NCI-H187 (cell line): ENCODE measurements at places on chromosomes 4 and X.

DNA sequence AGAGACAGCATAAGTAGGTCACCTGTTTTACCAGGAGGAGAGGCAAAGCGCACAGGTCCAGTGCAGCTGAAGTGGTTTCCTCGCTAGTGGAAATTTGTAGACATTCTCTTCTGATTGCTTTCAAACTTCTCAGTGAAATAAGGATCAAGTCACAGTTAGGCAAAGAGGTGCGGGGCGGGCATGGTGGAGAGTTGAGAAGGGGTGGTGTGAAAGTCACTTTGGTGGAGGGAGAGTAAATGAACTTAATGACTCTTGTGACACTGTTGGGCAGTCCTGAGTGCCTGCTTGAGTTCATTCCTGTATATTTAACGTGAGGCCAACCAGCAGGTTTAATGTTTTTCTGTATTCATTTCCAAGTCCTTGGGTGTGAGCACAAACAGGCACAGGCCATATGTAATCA is 235.6 kb downstream of the TRIML1 start:
- DNase-seq, result no peak

DNA sequence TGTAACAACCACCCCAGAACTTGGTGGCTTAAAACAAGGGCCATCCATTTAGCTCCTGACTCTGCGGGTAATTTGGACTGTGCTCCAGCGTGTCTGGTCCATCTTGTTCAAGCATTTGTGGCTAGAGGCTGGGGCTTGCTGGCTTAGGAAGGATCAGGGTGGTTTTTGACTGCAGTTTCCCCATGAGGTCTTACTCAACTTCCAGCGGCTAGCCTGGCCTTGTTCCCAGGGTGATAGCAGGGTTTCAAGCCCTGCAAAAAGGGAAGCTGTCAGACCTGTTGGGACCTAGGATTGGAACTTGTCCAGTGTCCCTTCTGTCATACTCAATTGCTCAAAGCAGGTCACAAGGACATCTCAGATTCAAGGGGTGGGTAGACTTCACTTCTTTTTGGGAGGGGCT is 205.9 kb downstream of the STIM2 start:
- no peak for DNase-seq

- DNase-seq, result no peak
Observed at GRCh38 chr4:143188136-143189088, 3.7 kb downstream of the USP38 start.

DNA sequence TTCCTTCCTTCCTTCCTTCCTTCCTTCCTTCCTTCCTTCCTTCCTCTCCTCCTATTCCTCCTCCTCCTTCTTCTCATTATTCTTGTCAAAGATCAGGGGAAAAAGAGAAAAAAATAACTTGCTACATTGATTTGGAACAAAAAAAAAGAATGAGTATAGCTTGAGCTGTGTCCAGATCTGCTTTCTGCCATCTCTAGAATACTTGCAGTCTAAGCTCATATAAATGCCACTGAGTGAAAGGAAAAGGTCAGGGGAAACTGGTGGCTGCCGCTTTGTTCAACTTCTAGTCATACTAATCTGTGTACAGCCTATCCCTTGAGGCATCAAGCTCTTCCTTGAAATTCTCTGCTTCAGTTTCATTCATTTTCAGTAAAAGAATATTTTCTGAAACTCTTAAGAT is 28.3 kb upstream of the EPHA5 start:
- no peak for DNase-seq

DNA sequence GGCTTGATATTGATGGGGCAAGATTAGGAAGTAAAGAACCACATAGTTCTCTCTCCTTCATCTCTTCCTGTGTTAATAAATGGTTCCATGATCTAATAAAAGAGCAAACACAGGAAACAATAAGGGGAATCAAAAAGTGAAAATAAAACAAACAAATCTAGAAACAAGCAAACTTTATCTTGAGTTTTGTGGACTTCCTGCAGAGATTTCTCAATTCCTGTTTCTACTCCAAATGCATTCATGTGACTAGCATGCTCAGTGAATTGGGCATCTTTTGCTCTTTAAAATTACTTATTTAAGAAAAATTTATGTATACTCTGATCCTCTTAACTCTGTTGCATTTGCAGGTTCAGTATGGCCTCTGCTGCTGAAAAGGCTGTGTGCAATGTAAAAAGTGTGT is 682.0 kb downstream of the KCTD8 start:
- no peak for DNase-seq

DNA sequence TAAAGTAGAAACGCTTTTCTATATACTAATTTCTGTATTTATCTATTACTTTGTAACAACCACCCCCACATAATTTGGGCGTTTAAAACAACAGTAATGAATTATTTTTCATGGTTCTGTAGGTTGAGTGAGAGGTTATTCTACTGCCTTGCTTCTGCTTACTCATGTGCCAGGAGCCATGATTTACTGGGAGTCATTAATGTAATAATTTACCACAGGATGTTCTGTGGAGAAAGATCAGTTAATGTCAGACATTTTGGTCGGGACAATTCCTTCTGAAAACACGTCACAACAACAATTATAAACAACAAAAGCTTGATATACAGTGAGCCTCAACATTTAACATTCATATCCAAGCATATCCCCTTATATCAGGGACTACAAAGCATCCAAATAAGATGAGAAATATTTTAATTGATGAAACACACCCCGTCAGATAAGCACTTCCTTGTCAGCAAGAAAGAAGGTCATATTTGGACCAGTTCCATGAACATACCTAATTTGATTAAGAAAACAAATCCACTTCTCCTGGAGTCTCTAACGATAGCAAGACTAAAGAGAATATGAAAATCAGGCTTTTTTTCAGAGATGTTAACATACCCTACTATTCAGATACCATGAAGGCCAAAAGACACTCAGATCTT is 238.5 kb downstream of the PRDM5 start:
- DNase-seq, result no peak

DNA sequence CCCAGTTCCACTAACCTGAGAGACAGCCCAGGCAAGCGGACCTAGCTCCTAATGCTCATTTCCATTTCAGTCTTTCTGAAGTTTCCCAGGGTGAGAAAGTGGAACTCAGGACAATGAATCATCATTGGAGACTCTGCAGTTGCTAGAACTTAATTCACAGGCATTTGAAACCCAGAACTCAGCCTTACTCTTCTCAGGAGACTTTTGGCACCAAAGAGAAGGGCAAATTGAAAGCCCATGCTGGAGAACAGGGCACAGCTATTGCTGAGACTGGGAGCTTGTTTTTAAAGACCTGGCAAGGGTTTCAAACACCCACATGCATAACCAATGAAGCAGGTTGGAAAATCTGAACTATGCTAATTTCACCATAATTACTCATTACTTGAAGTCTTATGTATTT is 36.0 kb downstream of the BST1 start:
- DNase-seq, result no peak

GRCh38 chr4:105236202-105236915 is 89.7 kb downstream of the TET2 start:
- DNase-seq, result no peak

GRCh38 chrX:110310000-110310790 is 7.7 kb downstream of the AMMECR1 start:
- DNase-seq, result no peak

GRCh38 chrX:54695231-54695630 is 102.8 kb downstream of the ITIH6 start:
- no peak for DNase-seq

DNA sequence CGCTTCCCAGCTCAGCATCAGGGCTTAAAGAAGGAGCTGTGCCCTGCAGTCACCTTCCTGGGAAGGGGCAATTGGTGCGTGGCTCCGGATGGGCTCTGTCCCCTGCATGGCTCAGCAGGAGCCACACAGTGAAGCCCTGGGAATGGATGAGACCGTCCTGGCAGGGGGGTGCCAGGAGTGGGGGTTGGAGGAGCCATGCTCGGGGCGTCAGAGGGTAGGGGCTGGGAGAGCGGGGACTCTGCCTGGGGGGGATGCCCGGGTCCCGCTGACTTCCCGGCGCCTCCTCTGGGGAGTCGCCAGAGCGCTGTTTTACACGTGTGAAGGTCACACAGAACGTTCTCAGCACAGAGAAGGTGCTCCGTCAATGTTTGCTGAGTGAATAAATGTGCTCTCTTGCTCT is 184.1 kb downstream of the AFAP1 start:
- DNase-seq, result no peak

- DNase-seq, result no peak
Observed at GRCh38 chr4:187666697-187667494, 328.7 kb upstream of the ZFP42 start.

DNA sequence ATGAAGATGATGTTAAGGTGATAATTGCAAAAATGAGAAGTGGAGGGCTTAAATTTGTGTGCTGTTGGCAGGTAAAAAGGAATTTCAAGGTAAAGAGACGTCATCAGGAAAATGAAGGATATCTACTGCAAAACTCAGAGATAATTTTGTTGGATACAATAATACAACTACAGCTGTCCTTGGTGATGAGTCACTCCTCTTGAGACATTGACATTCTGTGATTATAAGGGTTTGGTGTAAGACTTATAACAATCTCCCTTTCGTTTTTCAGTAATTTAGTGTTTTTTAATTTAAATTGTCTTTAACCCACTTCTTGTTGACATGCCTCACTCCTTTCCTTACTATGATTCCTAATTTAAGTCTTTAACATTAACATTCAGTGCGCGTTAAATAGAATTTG is 1074.1 kb upstream of the SLIT2 start:
- no peak for DNase-seq

- DNase-seq, result no peak
Observed at GRCh38 chrX:21865436-21865835, 9.6 kb downstream of the YY2 start.

DNA sequence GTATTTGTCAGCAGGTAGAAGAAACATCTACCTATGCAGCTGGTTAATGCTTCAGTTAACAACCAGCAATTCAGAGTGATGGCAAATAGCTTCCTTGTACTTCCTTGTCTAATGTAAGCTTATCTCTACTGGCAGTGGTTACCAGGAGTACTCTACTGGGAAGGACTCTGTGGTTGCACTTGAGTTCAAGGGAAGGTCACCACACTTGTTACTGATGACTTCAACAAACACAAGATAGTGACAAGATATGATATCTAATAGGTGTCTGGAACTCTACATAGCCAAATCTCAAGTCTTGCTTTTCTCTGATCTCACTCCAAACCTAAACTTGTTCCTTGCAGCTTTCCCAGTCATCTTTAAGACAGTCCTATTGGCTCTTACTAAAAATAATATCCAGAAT is 1644.9 kb upstream of the TENM3 start:
- no peak for DNase-seq

- DNase-seq, result no peak
Observed at GRCh38 chr4:39528061-39528465, 824 bp upstream of the UGDH start.
